Caco-2 (cell line): ENCODE measurements at places on chromosomes 7 and 10. TPM values are rescaled to one million over a fixed set of nuclear protein-coding genes. Genes with fewer than 3 reads are reported as not detected.
A peak's percentile ranks its signal among the peaks of the same experiment; 100 is the strongest.

Gene AMPH
- total RNA-seq = not detected in 2 replicates

GRCh38 chr7:22270371-22270770 lies 86.6 kb downstream of the RAPGEF5 start:
- no peak for DNase-seq
- peak overlapping the region; percentile 76 for H3K27ac ChIP-seq
- H3K36me3 ChIP-seq = no peaks in the 10 kb centered on the region
- peaks cover 38% of the 10 kb centered on the region for H3K4me1 ChIP-seq
- no peak overlapping the region for H3K4me3 ChIP-seq

DNA sequence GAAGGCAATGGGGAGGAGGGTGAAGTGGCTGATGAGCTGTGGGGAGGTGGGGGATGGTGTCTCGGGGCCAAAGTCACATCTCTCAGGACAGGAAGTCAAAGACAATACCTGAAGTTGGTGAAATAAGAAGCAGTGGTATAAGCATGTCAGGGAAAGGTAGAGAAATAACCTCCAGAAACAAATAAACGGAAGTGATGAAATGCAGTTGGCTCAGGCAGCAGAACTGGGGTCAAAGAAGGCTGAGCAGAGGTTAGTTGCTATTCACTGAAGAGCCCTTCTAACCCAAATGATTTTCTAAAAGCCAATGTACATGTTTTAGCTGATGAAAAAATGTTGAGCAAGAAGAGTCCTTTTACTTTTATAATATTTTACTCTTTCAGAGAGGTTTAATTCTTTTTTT lies 78.6 kb upstream of the ADRB1 start:
- no peak for DNase-seq
- H3K4me1 ChIP-seq = peaks cover 16% of the 10 kb centered on the region
- no peaks in the 10 kb centered on the region for H3K27me3 ChIP-seq

Gene CCDC201
- total RNA-seq = not detected in 2 replicates

Gene C10orf105
- total RNA-seq = not detected in 2 replicates

Gene GIMAP1
- not detected in 2 replicates for total RNA-seq

GRCh38 chr10:63633677-63634487 lies 112.7 kb downstream of the REEP3 start:
- H3K27me3 ChIP-seq = no peaks in the 10 kb centered on the region
- peaks cover 48% of the 10 kb centered on the region for H3K4me1 ChIP-seq
- H3K36me3 ChIP-seq = no peaks in the 10 kb centered on the region
- peak; percentile 72 for DNase-seq
